NCI-H1694 (cell line): ENCODE measurements at places on chromosomes 1 and 21.
A peak's percentile ranks its signal among the peaks of the same experiment; 100 is the strongest.

DNA sequence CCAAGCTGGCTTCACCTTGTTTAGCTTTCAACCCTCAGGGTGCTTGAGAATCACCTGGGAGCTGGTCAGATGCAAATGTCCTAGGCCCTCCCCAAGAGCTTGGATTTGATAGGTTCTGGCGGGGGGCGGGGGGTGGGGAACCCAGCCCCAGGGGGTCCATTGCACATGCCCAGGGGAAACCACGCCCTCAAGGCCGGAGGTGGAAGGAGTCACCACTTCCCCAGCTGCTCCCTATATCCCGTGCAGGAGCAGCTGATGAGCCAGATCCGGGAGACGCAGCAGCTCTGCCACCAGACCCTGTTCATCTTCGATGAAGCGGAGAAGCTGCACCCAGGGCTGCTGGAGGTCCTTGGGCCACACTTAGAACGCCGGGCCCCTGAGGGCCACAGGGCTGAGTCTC is 5.8 kb downstream of the TOR3A start:
- DNase-seq, result no peak

GRCh38 chr1:32345289-32345827 is 9.3 kb upstream of the MARCKSL1 start:
- DNase-seq, result no peak

- no peak for DNase-seq
Observed at GRCh38 chr1:66436378-66437135, 97.4 kb upstream of the SGIP1 start.

GRCh38 chr1:197011614-197012013 is 34.3 kb downstream of the CFHR5 start:
- no peak for DNase-seq

DNA sequence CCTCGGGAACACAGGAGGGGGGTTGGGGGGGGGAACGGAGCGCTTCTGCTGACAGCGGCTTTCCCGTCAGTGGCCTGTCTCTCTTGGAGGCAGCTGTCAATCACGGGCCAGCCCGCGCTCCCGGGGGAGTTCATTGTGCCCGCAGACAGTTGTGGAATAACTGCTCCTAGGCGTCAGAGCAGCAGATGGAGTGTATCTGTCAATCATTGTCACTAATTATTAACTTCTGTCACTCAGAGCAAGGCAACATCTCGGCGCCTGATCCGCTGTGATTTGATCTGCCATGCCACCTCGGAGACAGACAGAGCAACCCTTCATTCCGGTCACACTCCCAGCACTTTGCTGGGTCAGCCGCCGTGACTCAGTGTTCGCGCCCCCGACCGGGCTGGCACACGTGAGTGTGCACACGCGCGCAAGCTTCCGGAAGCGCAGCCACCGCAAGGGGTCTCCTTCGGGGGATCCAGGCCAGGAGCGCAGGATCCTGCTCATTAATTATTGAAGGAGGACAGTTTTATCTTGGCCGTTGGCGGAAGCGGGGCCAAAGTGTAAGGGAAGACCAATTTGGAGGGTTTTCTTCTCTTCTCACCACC is 75.8 kb downstream of the RRAGC start:
- DNase-seq, result peak; percentile 49

GRCh38 chr21:44436958-44437357 is 18.4 kb upstream of the LRRC3 start:
- no peak for DNase-seq

GRCh38 chr1:42335809-42336518 is 929 bp upstream of the FOXJ3 start:
- no peak for DNase-seq

DNA sequence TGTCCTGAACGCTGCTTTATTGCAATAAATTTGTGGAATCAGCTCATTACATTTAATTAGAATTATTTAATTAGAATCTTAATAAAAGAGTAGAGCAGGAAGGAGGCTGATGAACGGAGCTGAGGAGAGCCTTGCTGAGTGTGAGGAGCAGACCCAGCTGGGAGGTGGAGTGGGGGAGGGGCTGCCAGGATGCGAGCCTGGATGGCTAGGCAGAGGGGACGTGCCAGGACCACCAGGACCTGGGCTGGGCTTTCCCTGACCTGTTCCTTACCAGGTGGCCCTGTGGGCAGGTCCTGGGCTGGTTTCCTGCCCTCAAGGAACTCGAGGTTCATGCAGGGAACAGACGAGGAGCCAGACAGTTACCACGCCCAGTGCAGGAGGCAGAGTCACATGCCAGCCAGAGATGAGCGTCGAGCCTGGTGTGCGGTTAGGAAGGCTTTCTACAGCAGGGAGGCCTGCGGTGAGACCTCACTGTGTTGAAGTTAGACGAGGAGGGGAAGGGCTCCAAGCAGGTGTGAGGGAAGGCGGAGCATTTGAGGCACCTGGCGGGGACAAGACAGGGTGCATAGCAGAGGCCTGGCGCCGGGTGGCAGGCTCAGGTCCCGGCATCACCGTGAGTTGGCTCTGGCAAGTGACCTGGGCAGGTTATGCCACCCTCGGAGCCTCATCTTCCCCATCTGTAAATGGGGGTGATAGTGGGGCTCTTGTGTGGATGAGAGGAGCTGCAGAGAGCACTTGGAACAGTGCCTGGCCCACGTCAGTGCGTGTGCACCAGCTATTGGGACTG is 33.9 kb downstream of the LDLRAP1 start:
- no peak for DNase-seq
